Stimulated activated CD8-positive, alpha-beta memory T cell treated with anti-CD3 and anti-CD28 coated beads, Interleukin-12 subunit alpha, Interleukin-12 subunit beta, amount 100 ng/mL, for 4 hours (primary cell): ENCODE measurements at places on chromosomes 12 and 14.

DNA sequence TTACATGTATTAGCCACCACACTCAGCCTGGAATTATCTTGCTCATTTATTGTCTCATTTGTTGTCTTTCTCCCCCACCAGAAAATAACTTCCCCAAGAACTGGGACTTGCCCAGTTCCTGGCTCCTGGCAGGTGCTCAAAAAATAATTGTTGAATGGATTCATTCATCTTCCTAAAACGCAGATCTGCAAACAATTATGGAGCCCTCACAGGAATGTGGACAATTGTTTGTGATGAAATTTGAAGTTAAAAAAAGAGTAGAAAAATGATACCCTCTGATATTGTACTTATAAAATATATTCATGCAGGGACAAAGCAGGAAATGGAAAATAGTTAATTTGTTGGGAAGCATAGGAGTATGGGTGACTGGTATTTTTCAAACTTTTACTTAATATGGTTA lies 60.7 kb upstream of the MAP1LC3B2 start:
- no peak for DNase-seq

- no peak for DNase-seq
Observed at GRCh38 chr12:114710151-114710550, 26.2 kb upstream of the TBX3 start.

DNA sequence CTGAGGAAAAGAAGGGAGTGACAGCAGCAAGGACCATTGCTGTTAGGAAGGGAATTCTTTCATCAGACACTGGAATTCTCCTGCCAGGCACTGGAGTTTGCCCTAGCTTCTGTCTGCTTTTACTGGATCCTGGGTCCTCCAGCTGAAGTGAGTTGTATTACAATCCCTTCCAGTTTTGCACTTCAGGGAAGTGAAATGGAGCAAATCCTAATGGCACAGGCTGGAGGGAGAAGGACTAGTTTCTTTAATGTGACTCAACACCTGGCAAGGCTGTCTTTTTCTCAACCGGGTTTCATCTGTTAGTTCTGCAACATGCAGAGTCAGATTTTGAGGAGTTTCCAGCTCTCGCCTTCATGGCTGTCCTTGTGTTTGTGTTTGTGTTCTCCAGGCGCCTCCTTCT lies 45.8 kb downstream of the ETV6 start:
- no peak for DNase-seq

GRCh38 chr12:99386907-99387306 lies 260.6 kb upstream of the GARIN6 start:
- DNase-seq: no peak

- DNase-seq: no peak
Observed at GRCh38 chr12:103279444-103279843, 216.3 kb downstream of the C12orf42 start.

DNA sequence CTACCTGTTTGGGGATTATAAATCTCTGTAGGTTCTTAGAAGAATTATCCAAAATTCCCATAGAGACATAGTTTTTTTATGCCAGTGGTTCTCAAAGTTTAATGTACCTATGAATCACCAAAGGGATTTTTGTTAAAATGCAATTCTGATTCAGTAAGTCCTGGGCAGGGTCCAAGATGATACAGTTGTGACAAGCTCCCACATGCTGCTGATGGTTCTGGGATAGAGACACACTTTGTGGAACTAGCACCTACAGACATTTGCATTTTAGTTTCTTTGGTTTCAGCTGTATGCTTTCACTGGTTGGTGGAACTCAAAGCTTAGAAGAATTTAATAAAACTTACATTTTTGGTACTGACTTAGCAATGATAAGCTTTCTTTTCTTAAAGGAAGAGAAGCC lies 80.4 kb downstream of the PTCSC3 start:
- no peak for DNase-seq

DNA sequence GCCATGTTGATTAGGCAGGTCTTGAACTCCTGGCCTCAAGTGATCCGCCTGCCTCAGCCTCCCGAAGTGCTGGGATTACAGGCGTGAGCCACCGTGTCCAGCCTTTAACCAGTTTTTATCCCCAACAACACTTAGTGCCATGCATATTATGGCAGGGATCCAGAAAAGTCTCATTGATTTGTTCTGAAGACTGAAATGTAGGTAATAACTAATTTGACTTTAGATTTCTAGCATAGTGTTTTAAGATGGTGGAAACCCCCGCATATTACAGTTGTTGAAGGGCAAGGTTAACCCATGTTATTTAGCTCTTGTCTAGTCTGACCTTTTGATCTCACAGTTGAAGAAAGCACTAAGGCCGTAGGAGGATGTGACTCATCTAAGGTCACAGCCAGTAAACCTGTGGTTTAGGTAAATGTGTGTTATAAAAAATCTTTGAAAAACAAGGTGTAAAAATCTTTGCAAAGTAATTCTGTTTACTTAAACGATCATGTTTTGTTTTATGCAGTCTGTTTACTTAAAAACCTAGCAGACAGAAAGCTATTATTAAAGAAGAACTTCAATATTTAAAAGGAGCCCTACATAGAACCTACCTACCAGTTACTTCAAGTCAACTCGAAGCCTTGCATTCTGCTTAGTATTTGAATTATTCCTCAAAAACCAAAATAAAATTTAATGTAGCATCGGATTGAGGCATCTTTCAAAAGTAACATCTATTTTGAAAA lies 24.8 kb downstream of the BICDL1 start:
- no peak for DNase-seq

DNA sequence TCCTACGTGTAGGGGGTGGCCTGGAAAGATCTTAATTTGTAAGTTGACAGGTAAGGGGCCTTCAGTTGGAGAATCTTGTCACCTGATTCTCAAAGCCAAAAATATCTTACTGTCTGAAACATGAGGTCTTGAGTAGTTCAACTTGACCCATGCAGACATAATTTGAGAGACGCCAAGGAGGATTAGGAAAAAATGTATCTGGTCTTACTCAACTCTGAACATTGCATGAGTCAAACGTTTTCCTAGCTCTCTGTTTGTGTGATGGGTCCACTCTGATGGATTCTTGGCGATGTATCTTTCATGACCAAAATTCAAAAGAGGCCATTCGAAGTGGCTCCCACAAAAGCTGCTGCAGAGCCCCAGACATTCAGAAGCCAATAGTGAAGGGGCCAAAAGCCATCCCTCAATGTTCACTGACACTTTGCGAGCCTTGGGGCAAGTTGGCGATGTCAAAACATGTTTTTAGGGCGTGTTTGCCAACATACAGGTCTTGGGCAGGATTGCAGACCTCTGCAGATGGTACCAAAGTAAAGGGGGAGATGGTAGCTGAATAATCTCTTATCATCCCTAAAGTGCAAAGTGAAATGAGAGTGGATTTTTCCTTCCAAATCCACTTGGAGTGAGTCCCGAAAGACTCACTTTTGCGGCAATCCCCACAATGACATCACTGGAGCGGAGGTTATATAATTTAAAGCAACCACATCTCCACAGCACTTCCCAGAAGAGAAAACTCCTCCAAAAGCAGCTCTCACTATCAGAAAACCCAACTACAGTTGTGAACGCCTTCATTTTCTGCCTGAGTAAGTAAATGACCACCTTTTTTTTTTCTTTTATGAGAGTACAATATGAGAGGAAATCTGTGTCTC lies at the start of gene BDKRB1:
BDKRB1 (plus strand) TSS at position 710 of the 866 bp plus-strand sequence. CDS start 7,473 bp downstream, outside the sequence.
- DNase-seq: no peak

GRCh38 chr12:9041321-9041720 lies 52.0 kb downstream of the KLRG1 start:
- DNase-seq: no peak

DNA sequence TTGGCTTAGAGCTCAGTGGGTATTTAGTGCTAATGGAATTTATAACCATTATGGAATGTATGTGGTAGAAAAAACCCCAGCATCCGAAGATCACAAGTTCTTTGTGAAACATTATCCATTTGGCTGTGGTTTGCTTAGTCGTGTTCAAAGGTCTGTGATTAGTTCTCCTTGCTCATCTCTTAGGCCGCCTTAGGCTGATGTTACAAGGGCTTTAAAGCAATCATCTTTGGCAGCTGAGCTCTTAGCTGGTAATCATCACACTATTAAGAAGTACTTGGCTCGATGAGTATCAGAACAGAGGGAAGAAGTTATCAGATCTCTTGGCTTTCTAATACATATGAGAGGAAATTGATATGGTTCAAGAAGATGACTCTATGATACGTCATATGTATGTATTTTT lies 124.1 kb upstream of the E2F7 start:
- DNase-seq: no peak

GRCh38 chr12:45411626-45412025 lies 195.7 kb downstream of the ANO6 start:
- DNase-seq: no peak

DNA sequence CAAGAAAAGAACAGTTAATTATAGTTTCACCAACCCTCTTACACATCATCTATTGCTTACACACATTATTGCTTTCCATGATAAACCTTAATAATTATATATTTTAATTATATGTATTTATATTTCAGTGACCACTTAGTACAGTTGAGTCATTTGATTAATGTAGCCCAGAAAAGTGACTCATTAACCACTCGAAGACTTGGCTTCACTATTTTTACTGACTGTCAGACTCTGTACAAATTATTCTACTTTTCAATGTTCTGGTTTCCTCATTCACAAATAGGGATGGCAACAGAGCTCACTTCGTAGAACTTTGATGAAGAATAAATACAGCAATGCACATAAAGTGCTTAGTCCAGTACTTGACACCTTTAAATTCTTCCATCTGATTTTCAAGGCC lies 98.3 kb downstream of the CFAP54 start:
- DNase-seq: no peak

DNA sequence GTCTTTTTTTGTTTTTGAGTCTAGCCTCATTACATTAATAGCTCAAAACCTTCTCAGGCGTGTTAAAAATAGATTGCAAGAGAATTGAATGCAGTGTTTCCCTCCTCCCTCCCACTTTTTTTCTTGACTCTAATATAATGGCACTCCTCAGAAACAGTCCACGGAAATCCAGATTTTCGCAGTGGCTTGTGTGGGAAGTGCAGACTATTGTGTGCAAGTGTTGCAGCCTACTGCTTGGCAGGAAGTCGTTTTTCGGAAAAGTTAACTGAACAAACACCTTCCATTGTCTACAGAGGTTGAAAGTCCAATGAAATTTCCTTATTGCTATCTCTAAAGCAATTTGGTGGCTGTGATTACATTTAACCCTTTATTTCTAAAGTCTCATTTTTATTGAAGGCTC lies 147.9 kb upstream of the E2F7 start:
- no peak for DNase-seq

DNA sequence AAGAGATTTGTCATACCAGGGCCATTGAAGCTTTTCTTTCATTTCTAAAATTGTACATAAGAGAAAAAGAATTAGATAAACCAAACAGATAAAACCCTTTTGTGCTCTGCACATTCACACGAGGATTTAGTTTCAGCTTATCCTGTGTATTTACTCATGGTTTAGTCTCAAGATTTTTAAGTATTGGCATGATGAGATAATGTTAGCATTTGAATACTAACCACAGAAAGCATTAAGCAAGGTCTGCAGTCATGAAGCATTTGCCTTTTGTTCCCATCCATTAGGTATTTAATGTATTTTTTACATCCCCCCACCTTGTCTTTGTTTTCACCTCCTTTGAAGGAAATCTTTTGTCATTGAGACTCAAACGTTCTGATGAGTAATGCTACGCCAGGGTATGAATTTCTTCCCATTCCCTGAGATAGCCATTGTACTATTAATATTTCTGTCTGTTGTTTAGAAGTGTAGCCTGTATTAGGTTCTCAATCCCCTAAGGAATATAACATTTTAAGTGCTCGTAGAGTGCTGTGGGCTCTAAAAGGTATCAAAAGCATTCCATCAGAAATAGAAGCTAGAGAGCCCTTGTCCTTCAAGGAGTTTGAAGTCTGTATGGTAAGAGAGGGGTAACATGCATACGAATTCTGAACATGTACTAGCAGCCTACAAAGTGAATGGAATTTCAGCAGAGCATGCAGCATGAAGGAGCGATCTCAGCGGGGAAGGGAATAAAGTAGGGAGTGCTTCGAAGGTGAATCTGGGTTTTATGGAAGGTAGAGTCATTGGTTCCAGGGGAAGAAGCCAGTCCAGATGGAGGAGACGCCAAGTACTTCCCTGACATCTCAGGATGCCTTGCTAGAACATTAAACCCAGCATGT lies 22.3 kb downstream of the CRADD start:
- no peak for DNase-seq

DNA sequence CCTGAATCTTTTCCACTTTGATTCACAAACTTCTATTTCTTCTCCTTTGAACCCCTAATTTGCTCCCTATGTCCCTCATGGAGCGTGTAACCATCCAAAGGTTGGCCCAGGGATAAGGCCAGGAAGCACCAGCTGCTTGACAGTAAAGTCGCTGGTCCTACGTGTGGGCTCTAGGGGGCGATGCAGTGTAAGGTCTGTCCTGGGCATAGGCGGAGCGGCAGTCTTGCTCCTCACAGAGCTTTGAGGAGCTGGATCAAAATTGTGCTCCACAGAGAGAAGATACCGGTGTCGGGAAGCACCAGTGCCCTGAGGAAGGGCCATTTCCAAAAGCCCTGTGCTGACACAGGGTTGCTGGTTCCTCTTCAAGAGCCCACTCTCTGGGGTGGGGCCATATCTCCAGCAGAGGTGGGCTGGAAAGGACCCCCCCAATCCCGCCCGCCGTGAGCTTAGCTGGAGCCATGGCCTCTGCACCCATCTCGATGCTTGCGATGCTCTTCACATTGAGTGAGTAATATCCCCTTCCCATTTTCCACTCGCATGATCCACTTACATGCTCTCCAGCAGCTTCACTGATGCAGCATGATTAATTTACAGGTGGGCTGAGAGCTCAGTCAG lies 49.9 kb upstream of the OR4E1 start:
- no peak for DNase-seq

- DNase-seq: no peak
Observed at GRCh38 chr12:115146453-115146852, 462.5 kb upstream of the TBX3 start.

GRCh38 chr14:99348816-99349614 lies 77.0 kb upstream of the BCL11B start:
- no peak for DNase-seq

DNA sequence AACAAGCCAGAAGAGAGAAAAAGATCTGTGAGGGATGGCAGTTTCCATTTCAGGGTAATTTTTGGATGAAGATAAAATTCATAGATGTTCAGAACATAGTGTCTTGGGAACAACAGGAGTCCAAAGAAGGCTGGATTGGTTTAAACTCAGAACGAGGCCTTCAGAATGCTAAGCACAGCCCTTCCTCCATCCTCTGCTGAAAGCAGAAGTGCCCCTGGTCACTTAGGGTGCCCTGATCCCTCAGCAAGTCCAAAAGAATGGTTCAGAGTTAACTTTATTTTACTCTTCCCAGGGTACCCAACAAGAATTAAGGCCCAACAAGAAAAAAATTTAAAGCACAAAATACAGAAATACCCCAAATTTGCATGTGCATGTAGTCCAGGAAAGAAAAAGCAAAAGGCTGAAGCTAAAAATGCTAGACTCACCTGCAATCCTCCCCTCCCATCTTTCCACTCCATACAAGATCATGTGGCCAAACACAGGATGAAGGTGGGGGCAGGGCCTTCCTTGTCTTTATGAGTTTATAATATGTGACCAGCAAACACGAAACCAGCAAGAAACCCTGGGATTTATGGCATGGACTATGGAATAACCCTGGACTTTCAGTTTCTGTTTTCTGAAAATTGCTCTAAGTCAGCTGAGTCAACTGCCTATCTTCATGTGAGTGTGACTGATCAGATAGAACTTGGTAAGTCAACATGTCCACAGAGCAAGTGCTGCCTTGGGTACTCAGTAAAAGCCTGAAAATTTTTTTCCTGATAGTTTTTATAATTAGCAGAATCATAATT lies 21.2 kb downstream of the MAX start:
- no peak for DNase-seq
